ENCODE measurements at places on chromosomes 5 and 9. TPM values are rescaled to one million over a fixed set of nuclear protein-coding genes. Genes with fewer than 3 reads are reported as not detected.

GRCh38 chr9:91202736-91203283 is 158.9 kb downstream of the AUH start:
- H3K4me1 ChIP-seq, result peaks cover 17% of the 10 kb centered on the region
- no peak overlapping the region for H3K27ac ChIP-seq
- DNase-seq, result no peak
- H3K4me3 ChIP-seq, result no peak overlapping the region
- peaks cover 4% of the 10 kb centered on the region for H3K36me3 ChIP-seq

DNA sequence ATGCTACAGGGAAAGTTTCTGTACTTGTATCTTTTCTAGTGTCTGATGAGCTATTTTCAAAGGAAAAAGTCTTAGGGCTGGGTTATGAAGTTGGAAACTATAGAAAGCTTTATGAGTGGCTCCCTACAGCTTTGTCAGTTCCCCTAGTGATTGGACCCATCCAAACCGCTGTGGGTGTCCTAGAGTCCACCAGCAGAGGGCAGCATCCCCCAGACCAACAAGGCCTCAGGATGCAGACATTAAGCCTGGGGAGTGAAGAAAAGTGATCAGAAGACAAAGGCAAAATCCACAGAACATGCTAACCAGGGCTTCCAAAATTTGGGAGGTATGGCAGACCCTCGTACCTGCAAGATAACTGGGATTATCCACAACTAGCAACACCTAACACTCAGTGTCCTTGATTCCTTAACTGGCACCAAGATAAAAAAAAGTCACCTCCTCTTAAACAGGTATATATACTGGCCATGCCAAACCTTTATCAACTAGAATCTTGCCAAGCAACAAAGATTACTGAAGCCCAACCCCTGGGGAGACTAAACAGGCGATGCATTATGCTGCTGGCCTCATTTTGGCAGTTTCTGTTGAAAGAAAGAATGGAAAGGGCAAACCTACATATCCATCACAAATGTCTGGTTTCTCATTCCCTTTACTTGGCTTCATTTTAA is 110.4 kb upstream of the NR5A1 start:
- no peak overlapping the region for H3K4me3 ChIP-seq
- peaks cover 24% of the 10 kb centered on the region for H3K4me1 ChIP-seq
- DNase-seq, result no peak
- peaks cover 2% of the 10 kb centered on the region for H3K27me3 ChIP-seq
- no peaks in the 10 kb centered on the region for H3K36me3 ChIP-seq
- H3K27ac ChIP-seq, result no peak overlapping the region

GRCh38 chr9:4922730-4923129 is 62.3 kb upstream of the JAK2 start:
- H3K27ac ChIP-seq, result no peak overlapping the region
- peaks cover 13% of the 10 kb centered on the region for H3K4me1 ChIP-seq
- H3K27me3 ChIP-seq, result no peaks in the 10 kb centered on the region
- H3K36me3 ChIP-seq, result peaks cover 8% of the 10 kb centered on the region
- DNase-seq, result no peak
- no peak overlapping the region for H3K4me3 ChIP-seq

The DBH gene
- not detected for total RNA-seq

Data from chondrocyte (in vitro differentiated cells).